ENCODE measurements at places on chromosomes 5 and 9. TPM values are rescaled to one million over a fixed set of nuclear protein-coding genes. Genes with fewer than 3 reads are reported as not detected.

RORB gene
- polyA plus RNA-seq: 0.06 TPM

DMRTA1 gene
- 0.05 TPM for polyA plus RNA-seq

MARVELD2 gene
- 0.25 TPM for polyA plus RNA-seq

PRRC1 gene
- polyA plus RNA-seq: 51.0 TPM

LRRTM2 gene
- 0.90 TPM for polyA plus RNA-seq

OGN gene
- 301 TPM for polyA plus RNA-seq

DDX4 gene
- polyA plus RNA-seq: 0.23 TPM

DDX46 gene
- polyA plus RNA-seq: 54.2 TPM

ALDH1A1 gene
- 30.8 TPM for polyA plus RNA-seq

SPRY4 gene
- polyA plus RNA-seq: 47.3 TPM

DMRT1 gene
- polyA plus RNA-seq: not detected

RHOBTB3 gene
- 96.9 TPM for polyA plus RNA-seq

CDKN2B gene
- 0.61 TPM for polyA plus RNA-seq

PCAT7 gene
- 8.4 TPM for polyA plus RNA-seq

ADAMTSL2 gene
- 4.0 TPM for polyA plus RNA-seq

C1QTNF3 gene
- 50.5 TPM for polyA plus RNA-seq

TMC1 gene
- polyA plus RNA-seq: 1.1 TPM

TMEM250 gene
- 27.2 TPM for polyA plus RNA-seq

PCDHA2 gene
- 0.06 TPM for polyA plus RNA-seq

TYRP1 gene
- polyA plus RNA-seq: 2.2 TPM

PDE6A gene
- polyA plus RNA-seq: 0.09 TPM

SEMA4D gene
- 23.3 TPM for polyA plus RNA-seq

PCDHGB5 gene
- polyA plus RNA-seq: 4.1 TPM

SOHLH1 gene
- 0.13 TPM for polyA plus RNA-seq

GPRIN1 gene
- polyA plus RNA-seq: 0.75 TPM

ESM1 gene
- 2.3 TPM for polyA plus RNA-seq

OR1J2 gene
- polyA plus RNA-seq: not detected

RASGEF1C gene
- polyA plus RNA-seq: 4.9 TPM

SPATA31E1 gene
- polyA plus RNA-seq: not detected

ABO gene
- polyA plus RNA-seq: 4.5 TPM

NOP16 gene
- 30.3 TPM for polyA plus RNA-seq

ADRA1B gene
- 0.92 TPM for polyA plus RNA-seq

RGS14 gene
- polyA plus RNA-seq: 17.7 TPM

LCN1 gene
- polyA plus RNA-seq: not detected

HAVCR2 gene
- 4.1 TPM for polyA plus RNA-seq

CAPSL gene
- not detected for polyA plus RNA-seq

POU4F3 gene
- 0.10 TPM for polyA plus RNA-seq

CYLC2 gene
- not detected for polyA plus RNA-seq

PLGRKT gene
- 31.4 TPM for polyA plus RNA-seq
